Effector CD8-positive, alpha-beta T cell (primary cell): ENCODE measurements at places on chromosomes 11 and 22.

- DNase-seq, result no peak
Observed at GRCh38 chr11:48034926-48035871, 54.8 kb downstream of the PTPRJ start.

GRCh38 chr11:76978239-76978638, 56.0 kb upstream of the B3GNT6 start:
- no peak for DNase-seq

DNA sequence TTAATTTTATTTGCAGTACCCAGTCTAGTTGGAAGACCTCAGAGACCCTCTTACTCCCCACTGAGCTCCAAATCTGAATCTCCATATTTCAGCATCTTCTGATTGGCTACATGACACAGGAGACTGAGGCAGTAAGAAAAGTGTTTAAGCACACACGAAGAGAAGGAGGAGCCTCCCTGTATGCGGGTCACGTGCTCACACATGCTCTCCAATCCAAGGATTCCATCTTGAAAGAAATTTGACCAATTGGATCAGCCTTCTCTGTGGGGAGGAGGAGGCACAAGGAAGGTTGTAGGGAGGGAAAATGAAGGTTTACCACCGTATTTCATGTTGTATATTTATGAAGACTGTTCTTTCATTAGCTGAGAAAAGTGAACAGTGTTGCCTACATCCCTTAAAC, 1.2 kb downstream of the OR6T1 start:
- DNase-seq, result no peak

GRCh38 chr22:30865656-30866055, 102.9 kb downstream of the MORC2 start:
- no peak for DNase-seq

DNA sequence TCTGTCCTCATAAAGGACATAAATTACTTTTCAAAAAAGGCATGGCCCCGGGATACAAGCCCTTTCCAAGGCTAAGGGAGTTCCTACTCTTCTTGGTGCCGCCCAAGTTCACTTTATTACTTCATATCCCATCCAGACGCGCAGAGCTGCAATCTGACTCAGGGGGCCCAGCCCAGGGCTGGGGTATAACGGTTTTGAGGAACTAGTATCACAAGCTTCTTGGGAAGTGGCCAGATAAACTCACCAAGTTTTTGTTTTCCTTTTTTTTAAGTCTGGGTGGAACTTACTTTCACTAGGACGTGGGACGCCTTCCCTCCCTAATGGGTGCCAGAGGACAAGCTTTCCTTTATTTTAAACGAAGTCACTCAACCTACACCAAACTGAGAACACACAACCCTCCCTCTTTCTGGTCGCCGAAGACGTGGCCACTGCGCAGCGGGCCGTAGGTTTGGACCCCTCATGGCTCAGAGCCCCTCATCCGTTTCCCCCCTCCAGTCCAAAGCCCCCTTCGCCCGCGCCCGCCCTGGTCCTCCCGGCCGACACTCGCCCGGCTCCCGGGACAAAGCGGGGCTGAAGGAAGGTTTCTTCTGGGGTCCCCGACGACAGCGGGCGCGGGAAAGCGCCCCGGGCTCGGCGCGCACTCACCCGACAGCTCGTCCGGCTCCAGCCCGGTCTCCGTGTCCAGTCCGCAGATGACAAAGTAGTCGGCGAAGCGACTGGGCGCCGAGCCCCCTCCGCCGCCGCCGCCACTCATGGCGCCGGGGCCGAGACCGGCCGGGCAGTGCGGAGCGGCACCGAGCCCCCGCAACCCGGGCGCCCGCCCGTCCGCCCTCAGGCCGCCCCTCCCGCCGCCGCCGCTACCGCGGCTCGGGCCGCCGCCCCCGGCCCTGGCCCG, 587 bp downstream of the DENND5A start:
- DNase-seq, result no peak

DNA sequence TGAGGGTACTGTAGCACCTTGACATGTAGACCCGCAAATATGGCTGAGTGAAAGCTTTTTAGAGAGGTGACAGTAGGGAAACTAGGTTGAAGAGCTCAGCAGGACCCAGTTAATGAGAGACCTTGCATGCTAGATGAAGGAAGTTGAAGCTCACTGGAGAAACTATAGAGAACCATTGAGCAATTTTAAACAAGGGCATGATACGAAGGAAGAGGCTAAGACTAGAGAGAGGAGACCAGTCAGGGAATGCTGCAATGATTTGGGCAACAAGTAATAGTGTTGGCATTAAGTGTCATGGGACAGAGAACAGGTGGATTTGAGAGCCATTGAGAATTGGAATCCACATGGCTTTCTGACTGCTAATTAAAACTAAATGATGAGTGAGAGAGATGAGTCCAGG, 4.1 kb downstream of the OLFML1 start:
- DNase-seq, result no peak

DNA sequence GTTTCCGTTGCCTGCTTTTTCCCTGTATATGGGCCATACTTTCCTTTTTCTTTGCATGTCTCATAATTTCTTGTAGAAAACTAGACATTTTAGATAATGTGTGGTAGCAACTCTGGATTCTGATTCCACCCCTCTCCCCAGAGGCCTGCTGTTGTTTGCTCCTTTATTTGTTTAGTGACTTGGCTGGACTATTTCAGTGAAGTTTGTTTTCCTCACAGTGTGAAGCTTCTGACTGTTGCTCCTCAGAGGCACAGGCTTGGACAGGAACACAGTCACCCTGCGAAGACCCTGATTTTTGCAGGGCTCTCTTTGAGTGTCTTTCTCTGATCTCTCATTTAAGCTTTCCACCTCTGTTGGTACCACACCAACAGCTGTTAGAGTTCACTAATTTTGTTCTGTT, 72.5 kb downstream of the SWAP70 start:
- DNase-seq, result no peak

DNA sequence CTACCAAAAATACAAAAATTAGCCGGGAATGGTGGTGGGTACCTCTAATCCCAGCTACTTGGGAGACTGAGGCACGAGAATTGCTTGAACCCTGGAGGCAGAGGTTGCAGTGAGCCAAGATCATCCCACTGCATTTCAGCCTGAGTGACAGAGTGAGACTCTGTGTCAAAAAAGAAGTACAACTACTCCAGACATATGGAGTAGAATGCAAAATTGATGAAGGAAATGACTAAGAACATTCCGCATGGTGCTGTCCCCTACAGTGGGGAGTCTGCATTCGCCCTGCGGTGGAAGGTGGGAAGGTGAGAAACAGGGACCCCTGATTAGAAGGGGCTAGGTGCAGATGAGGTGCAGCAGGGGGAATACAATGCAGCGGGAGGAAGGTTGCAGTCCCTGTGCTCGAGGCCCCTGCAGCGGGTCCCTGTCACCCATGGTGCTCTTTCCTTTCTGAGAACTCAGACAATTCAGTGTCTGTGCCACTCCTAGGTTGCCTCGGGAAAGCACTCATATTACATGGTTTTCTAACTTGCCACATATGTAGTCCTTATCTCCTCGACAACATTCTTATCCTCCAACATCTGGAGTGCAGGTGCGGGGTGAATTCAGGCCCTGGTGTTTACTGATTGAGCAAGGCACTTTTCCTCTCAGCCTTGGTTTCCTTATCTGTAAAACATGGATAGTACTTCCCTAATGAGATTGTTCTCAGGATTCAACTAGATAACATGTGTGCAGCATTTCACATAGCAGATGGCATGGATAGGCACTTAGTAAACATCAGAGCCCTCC, 5.2 kb downstream of the POLD4 start:
- DNase-seq, result no peak

- DNase-seq, result no peak
Observed at GRCh38 chr22:44298406-44299091, 14.2 kb downstream of the SHISAL1 start.

- DNase-seq, result no peak
Observed at GRCh38 chr11:127625402-127625801, 624.8 kb upstream of the KIRREL3 start.

DNA sequence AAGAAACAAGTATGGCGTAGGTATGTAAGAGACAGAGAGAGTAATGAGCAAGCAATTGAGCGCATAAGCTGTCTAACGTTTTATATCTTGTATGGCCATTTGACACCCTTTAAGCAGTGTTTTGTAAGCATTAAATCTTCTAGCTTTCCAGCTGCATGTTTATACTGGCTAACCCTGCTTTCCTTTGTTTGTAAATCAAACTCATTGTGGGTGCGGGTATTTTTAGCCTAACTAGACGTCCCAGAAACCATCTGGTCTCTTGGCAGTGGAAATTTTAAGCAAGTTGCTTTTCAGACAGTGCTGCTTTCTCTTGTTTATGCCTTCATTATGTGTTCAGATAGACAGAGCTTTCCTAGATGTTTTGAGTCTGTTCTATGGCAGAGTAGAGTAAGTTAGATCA, 73.5 kb downstream of the RNF169 start:
- no peak for DNase-seq

DNA sequence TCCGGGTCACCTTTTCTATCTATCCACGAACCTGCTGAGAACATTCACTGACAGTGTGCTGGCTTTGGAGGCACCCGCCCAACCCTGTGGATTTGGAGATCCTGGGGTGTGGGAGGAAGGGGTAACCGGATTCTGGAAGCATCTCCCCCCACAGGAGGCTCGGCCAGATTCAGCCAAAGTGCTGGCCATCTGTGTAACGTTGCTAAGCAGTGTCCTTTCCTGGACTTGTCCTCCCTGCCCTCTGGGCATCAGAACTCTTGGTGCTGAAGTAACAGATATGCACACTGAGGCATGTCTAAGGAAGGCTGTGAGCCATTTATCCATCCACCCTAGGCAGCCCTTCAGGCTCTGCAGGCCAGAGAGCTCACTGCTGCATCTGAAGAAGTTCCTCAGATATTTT, 85.7 kb downstream of the SNX19 start:
- DNase-seq, result no peak

DNA sequence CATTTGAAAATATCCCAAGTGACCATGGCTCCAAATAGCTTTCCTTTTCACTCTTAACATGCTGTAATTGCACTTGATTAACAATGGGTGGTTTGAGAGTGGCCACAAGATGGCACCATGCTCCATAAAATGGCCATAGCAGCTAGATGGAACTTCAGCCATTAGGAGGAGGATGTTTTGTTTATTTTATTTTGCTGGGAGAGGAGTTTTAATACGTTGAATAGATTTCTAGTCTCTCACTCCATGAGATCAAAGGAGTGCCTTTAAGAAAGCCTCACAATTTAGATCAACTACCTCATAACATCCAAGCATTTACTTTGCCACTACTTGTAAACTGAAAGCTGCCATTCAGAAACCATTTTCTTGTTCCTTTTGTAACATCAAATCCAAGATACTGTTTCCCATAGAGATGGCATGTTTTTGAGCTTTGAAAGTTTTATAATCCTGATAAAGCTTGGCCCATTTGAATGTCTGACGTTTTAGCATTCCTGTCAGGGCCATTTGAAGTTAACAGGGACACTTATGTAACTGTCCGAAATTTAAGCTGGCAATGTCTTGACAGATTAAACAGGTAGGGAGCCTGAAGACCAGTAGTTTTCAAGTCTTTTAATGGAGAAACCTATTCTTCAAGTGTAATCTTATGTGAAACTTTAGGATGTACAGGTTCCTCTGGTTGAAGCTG, 4.7 kb downstream of the FEN1 start:
- DNase-seq, result peak; percentile 55

DNA sequence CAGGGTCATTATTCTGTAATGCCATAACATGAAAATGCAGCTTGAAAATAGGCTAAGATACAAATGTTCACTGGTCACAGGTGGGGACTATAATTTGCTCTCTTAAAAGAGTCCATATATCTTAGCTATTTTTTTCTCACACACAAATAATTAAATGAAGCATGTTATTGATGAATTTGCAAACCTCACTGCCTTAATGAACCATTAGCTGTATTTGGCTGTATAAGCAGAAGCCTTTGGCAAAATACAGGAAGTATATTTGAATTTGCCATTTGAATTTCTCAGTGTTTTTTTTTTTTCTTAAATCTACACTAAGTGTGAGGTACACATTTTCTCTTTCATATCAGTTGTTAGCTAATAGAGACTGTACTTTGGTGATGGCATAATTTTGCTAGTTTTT, 38.7 kb downstream of the DDI1 start:
- DNase-seq, result no peak

GRCh38 chr22:45997077-45997776, 20.3 kb upstream of the WNT7B start:
- no peak for DNase-seq

DNA sequence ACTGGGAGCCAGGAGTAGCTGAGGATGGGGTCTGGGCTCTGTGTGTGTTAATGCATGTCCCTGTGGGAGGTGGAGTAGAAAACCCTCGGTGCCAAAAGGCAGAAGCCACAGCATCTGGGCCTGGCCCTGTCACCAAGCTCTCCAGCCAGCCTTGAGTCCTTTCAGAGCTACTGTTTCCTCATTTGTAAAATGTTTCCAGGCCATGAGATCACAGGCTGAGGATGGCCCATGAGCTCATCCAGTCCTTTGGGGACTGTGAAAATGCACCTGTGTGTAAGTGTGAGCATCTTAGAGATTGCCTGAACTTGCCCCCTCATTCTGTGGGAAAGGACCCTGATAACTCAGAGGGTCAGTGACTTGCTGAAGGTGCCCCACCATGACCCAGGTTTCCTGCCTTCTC, 9.1 kb downstream of the ANKK1 start:
- no peak for DNase-seq

- DNase-seq, result no peak
Observed at GRCh38 chr11:109677876-109678275, 255.9 kb downstream of the C11orf87 start.

- DNase-seq, result no peak
Observed at GRCh38 chr11:118841469-118842242, 42.0 kb upstream of the CXCR5 start.

- DNase-seq, result no peak
Observed at GRCh38 chr11:102849311-102849710, 5.9 kb upstream of the MMP3 start.

GRCh38 chr11:47332303-47332711, 20.2 kb downstream of the MYBPC3 start:
- DNase-seq, result no peak
